ENCODE measurements at places on chromosomes 13 and 19. TPM values are rescaled to one million over a fixed set of nuclear protein-coding genes. Genes with fewer than 3 reads are reported as not detected.

PPP1R12C gene
- total RNA-seq, result 32.4 TPM

OR10H5 gene
- total RNA-seq, result not detected

ZNF850 gene
- total RNA-seq, result 3.1 TPM

S1PR2 gene
- 3.3 TPM for total RNA-seq

TMEM86B gene
- total RNA-seq, result not detected

PCDH9 gene
- 4.6 TPM for total RNA-seq

PNMA8C gene
- total RNA-seq, result not detected

ZNF536 gene
- 0.75 TPM for total RNA-seq

KLK3 gene
- not detected for total RNA-seq

PSG2 gene
- not detected for total RNA-seq

GPALPP1 gene
- 22.1 TPM for total RNA-seq

ZNF829 gene
- total RNA-seq, result 4.0 TPM

ZNF493 gene
- 26.2 TPM for total RNA-seq

ARHGEF7 gene
- total RNA-seq, result 37.6 TPM

KXD1 gene
- total RNA-seq, result 76.4 TPM

CCNA1 gene
- total RNA-seq, result 1.4 TPM

PSG1 gene
- 0.70 TPM for total RNA-seq

NECTIN2 gene
- 183 TPM for total RNA-seq

CYP4F8 gene
- total RNA-seq, result not detected

SYNGR4 gene
- not detected for total RNA-seq

SSC5D gene
- total RNA-seq, result 69.4 TPM

NCR1 gene
- total RNA-seq, result not detected

ZNF235 gene
- 2.8 TPM for total RNA-seq

LYL1 gene
- 1.7 TPM for total RNA-seq

COMMD6 gene
- 29.7 TPM for total RNA-seq

KIR2DL1 gene
- not detected for total RNA-seq

IL17D gene
- not detected for total RNA-seq

RXFP2 gene
- total RNA-seq, result not detected

SIGLEC9 gene
- total RNA-seq, result not detected

GPR12 gene
- not detected for total RNA-seq

ACER1 gene
- not detected for total RNA-seq

TMEM91 gene
- total RNA-seq, result 9.0 TPM

CD79A gene
- total RNA-seq, result 0.10 TPM

C19orf38 gene
- not detected for total RNA-seq

OR7A5 gene
- not detected for total RNA-seq

FFAR3 gene
- total RNA-seq, result not detected

RNF113B gene
- not detected for total RNA-seq

DPF1 gene
- not detected for total RNA-seq

CASP14 gene
- not detected for total RNA-seq

FUT1 gene
- total RNA-seq, result 0.05 TPM

RTBDN gene
- not detected for total RNA-seq

DENND1C gene
- total RNA-seq, result 0.20 TPM

TUBGCP3 gene
- total RNA-seq, result 18.7 TPM

CEACAM19 gene
- 9.4 TPM for total RNA-seq

ZNF562 gene
- 59.4 TPM for total RNA-seq

F7 gene
- not detected for total RNA-seq

SIGLEC10 gene
- not detected for total RNA-seq

Measured in renal cortical epithelial cell (primary cell).